ENCODE measurements at places on chromosomes 6 and 20. TPM values are rescaled to one million over a fixed set of nuclear protein-coding genes. Genes with fewer than 3 reads are reported as not detected.

Gene MCCD1
- total RNA-seq: not detected

Gene TENT5A
- total RNA-seq: 18.4 TPM

Gene TRIM40
- not detected for total RNA-seq

Gene FERMT1
- total RNA-seq: 6.7 TPM

Gene PSORS1C1
- total RNA-seq: 1.6 TPM

Gene WFDC6
- not detected for total RNA-seq

Gene HLA-DRA
- total RNA-seq: 89.9 TPM

Gene HAO1
- total RNA-seq: not detected

Gene RNF182
- 1.3 TPM for total RNA-seq

Gene KIF16B
- total RNA-seq: 30.6 TPM

Gene PPARD
- 40.3 TPM for total RNA-seq

Gene TCF19
- total RNA-seq: 3.9 TPM

Gene RBBP8NL
- 1.1 TPM for total RNA-seq

Gene CST5
- not detected for total RNA-seq

Gene ZFP57
- total RNA-seq: not detected

Gene BMP2
- 21.1 TPM for total RNA-seq

Gene PLA2G7
- total RNA-seq: 10.6 TPM

Gene DSP
- 144 TPM for total RNA-seq

Gene BPIFB2
- total RNA-seq: not detected

Gene TAAR6
- not detected for total RNA-seq

Gene SLC22A16
- 0.27 TPM for total RNA-seq

Gene NUDT3
- 68.1 TPM for total RNA-seq

Gene SLC17A1
- not detected for total RNA-seq

Gene MTFR2
- total RNA-seq: not detected

Gene LKAAEAR1
- total RNA-seq: 1.7 TPM

Gene LRRN4
- total RNA-seq: not detected

Gene C6orf15
- not detected for total RNA-seq

Gene ULBP3
- 17.9 TPM for total RNA-seq

Gene TRIM10
- total RNA-seq: not detected

Gene PTCHD4
- 4.0 TPM for total RNA-seq

Data from thyroid gland (tissue), 4 donors.